ENCODE measurements at places on chromosomes 2 and 18.

DNA sequence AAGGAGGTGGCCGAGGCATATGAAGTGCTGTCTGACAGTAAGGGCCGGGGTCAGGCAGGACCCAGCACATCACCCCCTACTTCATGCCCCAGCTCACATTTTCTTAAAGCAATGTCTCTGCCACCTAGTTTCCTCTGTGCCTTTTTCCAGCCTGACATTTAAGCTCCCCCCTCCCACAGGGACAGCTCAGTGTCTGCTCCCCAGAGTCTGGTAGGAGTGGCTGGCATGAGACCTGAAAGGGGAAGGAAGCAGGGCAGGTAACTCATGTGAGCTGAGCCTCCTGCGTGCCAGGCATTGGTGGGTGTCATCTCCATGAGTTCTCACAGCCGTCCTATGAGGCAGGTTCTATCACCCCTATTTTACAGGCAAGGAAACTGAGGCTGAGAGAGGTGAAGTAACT, 1.5 kb downstream of the DNAJB2 start:
- DNase-seq: no peak

- peak; percentile 53 for DNase-seq
These were observed 259.1 kb downstream of the PRKCE start for GRCh38 chr2:45910473-45911060.

GRCh38 chr2:84223191-84223590, 235.9 kb downstream of the SUCLG1 start:
- DNase-seq: peak; percentile 0

GRCh38 chr18:23523429-23524212, 20.3 kb downstream of the RMC1 start:
- DNase-seq: peak; percentile 36

Data from choroid plexus epithelial cell (primary cell).